ENCODE measurements at places on chromosomes 13 and 19.

DNA sequence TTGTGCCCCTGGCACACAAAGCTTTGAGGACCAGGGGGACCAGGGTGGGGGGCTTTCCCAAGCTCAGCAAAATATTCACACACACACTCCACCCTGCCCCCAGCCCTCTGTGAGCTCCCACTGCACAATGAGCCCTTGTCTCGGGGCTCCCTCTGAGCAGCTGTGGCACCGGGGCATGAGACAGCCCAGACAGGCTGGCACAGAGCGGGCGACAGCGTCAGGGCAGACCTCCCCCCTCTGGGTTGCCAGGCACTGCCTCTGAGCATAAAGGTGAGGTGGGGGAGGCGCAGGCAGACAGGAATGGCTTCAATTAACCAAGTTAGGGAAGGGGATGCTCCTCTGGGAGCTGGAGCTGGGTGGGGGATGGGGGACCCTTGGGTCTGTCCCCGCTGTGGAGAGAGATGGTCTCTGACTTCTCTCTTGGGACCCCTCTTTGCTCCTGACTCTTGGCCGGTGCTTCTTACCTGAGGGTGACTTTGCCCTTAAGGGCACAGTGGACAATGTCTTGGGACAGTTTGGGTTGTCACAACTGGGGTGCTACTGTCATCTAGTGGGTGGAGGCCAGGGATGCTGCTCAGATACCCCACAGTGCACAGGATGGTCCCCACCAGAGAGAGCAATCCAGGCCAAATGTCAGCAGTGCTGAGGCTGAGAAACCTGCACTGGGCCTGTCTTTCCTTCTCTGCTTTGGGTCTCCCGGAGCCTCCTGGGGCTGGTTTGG, 30.3 kb downstream of the LYL1 start:
- DNase-seq: no peak

DNA sequence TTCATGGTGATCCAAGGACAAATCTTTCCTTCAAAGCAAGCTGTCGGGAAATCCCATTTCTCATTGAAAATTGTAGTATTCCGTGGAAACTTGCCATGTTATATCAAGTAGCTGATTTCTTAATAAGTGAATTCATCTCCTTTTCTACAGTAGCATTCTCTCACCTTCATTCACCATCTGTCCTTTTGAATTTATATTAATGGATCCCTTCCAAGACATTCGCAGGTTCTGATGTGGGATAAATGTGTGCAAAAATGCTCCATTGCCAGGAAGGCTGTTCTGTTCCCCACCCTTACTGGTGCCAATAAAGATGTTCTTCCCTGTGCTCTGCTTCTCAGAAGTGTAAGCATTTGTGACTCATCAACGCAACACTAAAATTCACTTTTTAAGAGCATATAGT, 36.2 kb downstream of the AMER2 start:
- DNase-seq: no peak

GRCh38 chr19:5193192-5193591, 147.4 kb downstream of the PTPRS start:
- no peak for DNase-seq

DNA sequence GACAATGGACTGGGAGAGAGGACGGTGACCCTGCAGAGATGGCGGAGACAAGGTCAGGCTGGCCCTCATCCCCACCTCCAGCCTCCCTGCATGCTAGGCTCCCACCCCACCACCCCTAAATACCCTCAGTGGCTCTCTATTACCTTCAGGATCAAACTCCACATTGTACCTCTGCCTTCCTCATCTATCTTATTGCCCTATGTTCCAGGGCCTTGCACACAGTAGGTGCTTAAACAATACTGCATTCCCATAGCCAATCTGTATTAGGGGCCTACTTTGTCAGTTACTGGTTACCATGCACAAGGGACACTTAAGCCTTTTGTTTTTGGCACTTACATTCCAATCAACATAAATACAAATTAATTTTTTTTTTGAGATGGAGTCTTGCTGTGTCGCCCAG, 6.5 kb downstream of the PALM3 start:
- DNase-seq: no peak

DNA sequence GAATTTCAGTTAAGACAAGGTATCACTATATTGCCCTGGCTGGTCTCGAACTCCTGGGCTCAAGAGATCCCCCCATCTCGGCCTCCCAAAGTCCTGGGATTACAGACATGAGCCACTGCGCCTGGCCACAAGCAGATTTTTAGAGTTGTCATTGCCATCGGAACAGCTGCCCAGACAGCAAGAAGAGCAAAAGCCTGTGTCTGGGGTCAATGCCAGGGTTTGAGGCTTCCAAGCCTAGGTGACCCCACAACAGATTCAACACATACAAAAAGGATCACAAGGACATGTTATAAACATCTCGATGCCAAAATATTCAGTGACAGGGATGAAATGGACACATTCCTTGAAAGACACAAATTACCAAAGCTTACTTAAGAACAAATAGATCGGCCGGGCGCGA, 40.1 kb upstream of the KLF2 start:
- DNase-seq: no peak

DNA sequence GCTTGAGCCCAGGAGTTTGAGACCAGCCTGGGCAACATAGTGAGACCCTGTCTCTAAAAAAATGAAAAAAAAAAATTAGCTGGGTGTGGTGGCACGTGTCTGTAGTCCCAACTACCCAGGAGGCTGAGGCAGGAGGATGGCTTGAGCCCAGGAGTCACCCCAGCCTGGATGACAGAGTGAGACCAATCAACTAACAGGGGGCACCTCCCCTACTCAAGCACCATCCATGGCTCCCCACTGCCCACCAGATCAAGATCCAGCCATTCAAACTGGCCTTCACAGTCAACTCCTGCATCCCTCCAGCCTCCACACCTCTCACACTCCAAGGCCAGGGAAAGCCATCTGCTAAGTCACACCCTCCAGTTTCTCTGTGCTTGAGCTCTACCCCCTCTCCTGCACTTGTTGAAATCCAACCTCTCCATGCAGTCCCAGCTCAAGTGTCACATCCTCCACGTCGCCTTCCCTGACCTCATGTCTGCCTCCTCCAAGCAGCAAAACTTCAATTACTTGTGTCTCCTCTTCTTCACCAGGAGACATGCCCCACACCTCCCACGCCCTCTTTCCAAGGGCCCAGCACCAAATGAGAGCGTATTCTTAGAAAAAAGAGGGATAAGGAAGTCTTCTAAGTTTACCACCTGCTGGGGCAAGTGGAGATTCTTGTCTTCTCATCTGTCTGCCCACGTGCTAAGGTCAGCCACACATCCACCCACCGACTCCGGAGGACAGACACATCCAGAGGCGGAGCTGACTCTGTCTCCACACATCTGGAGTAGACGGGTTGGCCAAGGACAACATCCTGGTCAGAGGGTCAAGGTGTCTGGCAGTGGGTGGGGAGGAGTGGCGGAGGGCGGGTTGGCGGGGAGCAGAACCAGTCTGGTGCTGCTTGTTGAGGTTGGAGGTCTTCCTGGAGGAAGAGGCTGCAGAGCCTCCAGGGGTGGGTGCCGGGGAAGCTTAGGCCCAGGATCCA, 974 bp upstream of the CYP4F22 start:
- no peak for DNase-seq

GRCh38 chr13:44374348-44374712, 706 bp downstream of the SERP2 start:
- DNase-seq: no peak

GRCh38 chr13:37059848-37060192, 332 bp upstream of the SUPT20H start:
- DNase-seq: no peak

DNA sequence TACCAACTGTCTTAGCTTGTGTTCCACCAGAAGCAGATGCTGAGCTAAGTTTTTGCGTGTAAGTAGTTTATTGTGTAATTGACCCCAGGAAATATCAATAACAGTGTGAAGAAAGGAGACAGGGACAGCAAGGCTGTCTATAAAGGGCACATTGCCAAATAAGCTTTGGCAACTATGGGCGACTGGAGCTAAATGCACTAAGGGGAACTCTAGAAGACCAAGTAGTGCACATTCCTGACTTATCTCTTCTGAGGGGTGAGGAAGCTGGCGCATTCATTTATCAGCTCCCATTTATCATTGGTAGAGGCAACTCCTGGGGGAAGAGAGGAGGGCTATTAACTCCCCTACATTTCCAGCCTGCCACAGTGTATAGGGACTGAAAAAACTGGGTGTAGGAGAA, 135.0 kb downstream of the DLEU7 start:
- DNase-seq: no peak

DNA sequence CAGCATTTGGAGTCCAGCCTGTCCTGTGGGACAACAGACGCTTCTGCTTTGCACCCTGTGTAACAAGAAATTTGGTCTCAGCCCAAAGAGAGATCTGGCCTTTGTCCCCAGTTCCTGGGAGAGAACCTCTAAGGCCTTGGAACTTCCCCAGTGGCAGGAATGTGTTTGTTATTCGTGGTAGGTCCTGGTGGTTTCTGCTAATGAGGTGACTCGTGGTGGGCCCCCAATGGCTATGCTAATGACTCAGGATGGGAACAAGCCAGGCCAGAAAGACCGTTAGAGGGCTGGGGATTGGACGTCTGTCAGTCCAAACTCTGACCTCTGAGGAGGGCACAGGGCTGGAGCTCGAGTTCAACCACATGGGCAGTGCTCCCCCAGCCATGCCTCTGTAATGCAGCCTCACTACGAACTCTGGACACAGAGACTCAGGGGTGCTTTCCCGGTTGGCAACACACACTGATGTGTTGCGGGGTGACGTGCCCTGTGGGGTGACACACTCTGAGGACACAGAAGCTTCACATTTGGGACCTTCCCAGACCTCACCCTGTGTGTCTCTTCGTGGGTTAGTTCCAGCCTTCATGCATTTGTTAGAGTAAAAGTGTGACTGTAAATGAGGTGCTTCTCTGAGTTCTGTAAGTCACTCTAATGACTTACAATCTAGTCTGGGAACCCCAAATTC, 38.9 kb downstream of the TEX29 start:
- no peak for DNase-seq

- DNase-seq: no peak
These were observed 13.8 kb upstream of the SLITRK1 start for GRCh38 chr13:83895994-83896580.

DNA sequence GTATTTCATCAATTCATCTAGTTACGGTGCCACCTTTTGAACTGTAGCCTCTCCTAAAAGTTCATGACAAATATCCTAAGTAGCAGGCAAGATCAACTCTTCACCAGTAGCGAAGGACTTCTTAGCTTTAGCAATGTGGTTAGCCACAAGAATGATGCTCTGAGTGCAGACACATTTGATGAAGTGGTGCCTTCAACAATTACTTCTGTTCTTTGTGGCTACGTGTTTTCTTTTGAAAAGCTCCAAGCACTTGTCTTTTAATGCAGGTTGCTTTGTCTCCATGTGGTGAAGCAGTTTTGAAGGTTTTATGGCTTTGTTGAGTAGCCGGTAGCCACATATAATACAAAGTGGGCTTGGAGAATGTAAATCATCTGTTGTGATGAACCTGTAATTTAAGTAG, 194.7 kb downstream of the B3GLCT start:
- DNase-seq: no peak

GRCh38 chr13:69487576-69487975, 620.0 kb upstream of the ATXN8OS start:
- no peak for DNase-seq

DNA sequence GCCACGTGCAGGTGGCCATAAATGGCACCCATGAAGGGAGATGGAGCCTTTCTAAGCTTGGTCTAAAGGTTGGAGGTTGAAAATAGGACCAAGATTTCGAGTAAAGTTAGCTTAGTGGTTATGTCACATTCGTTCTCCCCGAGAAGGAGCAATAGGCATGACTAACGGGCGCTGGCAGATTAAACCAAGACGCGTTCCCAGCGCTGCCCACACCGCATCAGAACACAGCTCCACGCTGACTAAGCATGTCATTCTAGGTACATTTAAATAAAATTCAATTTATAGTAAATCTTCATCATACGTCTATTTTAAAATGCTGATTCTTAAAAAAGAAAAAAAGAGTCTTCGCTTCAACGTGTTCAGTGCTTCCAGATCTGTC, 95.0 kb upstream of the IRS2 start:
- no peak for DNase-seq

DNA sequence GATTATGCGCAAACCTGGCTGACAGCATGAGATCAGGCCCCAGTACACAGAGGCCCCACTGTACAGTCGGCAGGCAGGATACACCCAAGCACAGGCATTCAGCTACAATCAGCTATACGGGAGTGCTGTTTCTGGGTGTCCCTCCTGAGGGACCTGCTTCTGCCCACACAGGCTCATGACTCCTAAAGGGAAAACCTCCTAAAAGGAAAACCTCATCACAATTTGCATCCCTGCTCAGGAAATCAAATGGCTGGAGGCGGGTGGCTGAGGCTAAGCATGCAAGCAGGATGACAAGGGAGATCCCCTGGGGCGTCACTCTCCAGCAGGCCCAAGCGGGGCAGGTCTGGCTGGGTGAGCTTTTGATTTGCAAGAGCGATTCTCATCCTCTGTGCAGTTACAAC, 99.8 kb downstream of the CRYL1 start:
- no peak for DNase-seq

Measured in amniotic stem cell (primary cell).